ENCODE measurements at places on chromosomes 2 and 18.

GRCh38 chr18:12318334-12318697 is 10.3 kb downstream of the TUBB6 start:
- no peak for DNase-seq

GRCh38 chr2:232523402-232523681 is 2.6 kb upstream of the CHRND start:
- no peak for DNase-seq

DNA sequence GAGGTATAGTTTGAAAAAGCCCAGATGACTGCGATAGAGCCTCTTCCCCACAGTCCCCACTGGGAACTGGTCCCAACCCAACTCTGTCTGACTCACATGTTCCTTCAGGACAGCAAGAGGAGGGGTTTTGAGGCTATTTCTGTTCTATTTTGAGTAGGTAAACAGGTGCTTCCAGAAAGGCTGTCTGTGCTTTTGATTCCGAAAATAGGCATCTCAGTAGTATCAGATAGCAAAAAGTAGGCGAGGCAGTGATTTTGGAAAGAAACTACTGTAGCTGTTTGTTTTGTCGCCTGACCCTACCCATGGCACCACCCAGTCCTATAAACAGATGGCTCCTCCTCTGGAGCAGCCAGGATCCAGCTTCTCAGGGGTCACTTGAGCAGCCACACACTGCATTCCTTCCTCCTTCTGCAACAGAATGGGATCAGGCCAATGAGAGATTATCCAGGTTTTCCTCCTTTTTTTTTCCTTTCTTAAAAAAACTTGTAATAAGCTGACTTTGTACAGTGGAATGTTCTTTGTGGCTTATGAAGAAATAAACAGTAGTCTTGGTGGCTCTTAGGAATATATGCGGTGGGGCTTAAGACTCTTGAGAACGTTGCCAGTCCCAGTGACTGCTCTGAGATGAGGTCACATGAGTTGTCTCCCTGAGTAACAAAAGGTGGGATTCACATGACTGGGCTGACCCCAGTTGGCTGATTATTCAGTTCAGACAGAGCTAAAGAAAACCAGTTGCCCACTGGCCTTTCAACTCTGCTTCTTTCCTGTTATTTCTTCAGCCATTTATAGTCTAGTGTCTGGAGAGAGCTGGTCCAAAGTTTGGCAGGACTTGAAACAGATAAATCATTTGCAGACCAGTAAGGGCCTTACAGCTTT is 98.6 kb downstream of the KCNS3 start:
- DNase-seq = no peak

- no peak for DNase-seq
Measured at GRCh38 chr2:104876606-104877570, 23.0 kb downstream of the POU3F3 start.

DNA sequence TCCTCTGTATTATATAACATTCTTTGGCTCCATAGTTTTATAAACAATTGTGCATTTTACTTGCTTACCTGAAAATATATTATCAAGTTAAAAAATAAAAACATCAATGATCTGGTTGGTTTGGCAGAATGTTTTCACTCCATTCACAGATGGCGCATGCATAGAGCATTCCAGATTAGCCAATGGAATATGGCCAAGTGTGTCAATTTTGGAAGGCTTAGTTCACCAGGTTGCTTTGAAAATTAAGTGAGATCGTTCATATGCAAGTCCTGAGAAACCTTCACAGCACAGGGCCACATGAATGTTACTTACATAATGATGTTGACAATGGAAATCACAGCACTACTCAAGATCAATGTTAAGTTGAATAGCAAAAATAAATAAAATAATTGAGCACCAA is 335.7 kb downstream of the GRB14 start:
- DNase-seq = no peak

- DNase-seq = no peak
Measured at GRCh38 chr2:120358734-120359465, 13.0 kb downstream of the INHBB start.

DNA sequence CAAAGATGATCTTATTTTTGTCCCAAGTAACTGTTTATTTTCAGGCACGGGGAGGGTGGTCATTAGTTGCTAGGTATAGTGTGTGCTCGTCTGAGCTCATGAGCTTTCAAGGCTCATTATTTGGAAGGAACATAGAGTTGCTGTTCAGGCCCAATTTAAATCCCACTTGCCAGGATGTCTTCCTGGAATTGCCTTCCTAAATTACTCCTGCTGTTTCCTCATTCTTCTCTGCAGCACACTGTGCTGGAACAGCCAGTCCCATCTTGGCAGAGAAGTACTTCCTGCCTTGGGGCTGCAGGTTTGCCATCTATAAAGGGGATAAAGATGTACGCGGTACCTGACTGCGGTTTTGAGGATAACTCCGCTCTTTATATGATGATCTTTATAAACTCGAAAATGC is 37.3 kb downstream of the GREB1 start:
- no peak for DNase-seq

DNA sequence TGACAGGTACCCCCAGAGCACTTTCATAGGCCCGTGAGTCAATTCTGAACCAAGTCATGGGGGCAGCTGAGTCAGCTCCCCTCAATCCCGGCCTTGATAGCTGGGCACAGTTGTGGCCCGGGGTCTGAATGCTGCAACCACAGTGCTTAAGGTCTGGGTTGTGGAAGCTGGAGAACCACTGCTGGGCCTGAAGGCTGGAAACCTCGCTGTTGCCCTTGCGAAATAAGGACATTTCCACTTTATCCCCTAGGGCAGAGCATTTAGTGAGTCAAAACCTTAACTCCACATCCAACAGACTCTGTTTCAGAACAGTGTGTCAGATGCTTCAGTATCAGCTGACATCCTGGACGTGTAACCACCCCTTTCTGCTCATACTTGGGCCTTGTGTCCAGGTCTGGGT is 58.6 kb downstream of the SP110 start:
- no peak for DNase-seq

- DNase-seq = no peak
Measured at GRCh38 chr2:145305889-145306288, 786.0 kb upstream of the ZEB2 start.

- no peak for DNase-seq
Measured at GRCh38 chr2:142892715-142893114, 15.3 kb downstream of the KYNU start.

- DNase-seq = no peak
Measured at GRCh38 chr2:145064511-145064910, 544.6 kb upstream of the ZEB2 start.

DNA sequence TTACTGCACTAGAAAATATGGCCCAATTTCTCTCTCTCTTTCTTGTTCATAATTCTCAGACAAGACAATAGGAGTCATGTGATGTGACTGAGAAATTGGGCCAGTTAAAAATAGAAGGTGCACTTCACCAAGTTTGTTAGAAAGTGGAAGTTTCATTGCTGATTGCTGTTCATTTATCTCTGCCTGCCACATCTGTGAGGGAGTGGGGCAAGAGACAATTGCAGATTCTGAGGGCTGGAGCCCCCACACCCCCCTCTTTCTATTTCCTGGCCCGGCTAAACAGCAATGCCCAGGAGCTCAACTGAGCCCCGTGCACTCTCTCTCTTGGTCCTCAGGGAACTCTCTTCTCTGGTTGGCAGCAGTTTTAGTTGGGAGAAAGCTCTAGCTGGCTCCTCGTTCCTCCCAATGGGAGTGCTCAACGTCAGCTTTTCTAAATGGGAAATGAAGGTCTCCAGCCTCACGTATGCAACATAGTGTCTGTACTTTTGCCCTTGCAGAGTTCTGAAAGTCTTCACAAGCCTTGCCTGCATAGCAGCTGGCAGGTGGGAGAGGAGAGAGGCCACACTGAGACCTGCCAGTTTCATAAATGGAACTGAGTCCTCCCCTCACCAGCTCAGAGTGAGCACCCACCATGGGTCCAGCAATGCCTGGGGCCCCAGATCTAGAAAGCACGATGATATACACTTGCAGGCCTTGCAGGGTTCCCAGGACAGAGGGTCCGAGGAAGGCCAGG is 115.7 kb downstream of the MYCN start:
- no peak for DNase-seq

GRCh38 chr2:170177950-170178781 is at the start of gene MYO3B:
Gene MYO3B, plus strand, starts transcription at chr2:170178147. Its CDS starts 141 bp downstream, at chr2:170178288.
- no peak for DNase-seq
